ENCODE measurements at places on chromosomes 5 and 9.

GRCh38 chr9:87592554-87593358 is 95.1 kb downstream of the DAPK1 start:
- DNase-seq = no peak

DNA sequence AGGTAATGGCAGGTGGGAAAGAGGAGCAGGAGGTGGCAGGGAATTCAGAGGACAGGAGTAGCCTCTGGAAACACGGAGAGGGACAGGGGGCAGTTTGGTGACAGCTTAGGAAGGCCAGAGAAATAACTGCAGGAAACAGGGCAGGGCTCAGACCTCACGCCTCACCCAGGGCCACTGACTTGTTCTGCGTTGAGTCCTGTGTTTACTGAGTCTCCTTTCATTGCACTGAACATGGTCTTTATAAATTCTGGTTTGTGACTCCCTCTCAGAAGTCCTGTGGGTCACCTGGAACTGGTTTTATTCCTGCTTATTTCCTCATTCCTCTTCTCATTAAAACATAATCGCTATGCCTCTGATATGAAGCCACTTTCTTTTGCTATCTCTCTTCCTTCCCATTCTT is 55.2 kb upstream of the ZNF622 start:
- no peak for DNase-seq

DNA sequence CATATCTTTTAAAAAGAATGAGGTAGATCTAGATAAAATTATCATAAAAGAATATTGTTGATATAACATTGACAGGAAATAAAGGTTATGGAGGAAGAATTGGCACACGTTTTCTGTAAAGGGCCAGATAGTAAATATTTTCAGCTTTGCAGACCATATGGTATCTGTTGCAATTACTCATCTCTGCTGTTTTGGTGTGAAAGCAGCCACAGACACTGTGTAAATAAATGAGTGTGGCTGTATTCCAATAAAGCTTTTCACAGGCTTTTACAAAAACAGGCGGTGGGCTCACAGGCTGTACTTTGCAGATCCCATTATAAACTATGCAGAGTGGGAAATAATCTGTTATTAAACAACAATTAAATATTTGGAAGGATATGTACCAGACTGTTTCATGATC is 87.4 kb downstream of the SGCD start:
- no peak for DNase-seq

DNA sequence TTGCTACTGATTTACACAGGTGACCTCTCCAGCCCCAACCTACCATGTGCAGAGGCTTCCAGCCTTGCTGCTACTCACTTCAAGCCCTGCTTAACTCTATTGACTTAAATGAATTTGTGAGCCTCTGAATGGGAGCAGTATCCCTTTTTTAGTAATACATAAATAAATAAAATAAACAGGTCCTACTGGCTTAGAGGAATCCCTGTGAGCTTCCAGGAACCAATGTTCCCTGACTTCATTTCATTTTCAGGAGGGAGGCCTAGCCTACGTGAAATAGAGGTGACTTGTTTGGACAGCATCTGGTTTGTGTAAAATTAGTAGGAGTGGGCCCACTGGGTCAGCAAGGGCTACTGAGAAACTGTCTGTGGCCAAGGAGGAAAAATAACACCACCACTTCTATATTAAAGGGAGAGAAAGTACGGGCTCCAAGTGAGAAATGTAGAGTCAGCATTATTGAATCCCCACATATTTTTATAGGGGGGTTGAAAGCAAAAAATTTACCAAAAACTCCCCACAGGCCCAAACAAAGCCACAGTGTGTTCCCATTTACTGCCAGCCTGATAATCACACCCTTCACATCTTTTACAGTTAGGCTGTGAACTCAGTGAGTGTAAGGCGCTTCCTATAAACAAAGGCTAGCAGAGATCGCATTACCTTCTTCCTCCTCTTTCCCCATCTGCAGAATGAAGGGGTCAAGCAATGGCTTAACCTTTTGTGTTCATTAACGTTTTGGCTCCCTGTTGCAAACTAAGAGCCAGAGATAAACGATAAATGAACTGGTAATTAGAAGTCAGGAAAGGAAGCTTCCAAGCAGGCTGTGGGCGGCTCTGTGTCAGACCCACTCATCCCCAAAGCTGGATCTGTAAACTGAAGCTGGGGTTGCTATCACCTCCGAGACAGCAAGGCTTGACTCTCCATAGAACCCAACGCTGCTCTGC is 138.8 kb upstream of the LIFR start:
- no peak for DNase-seq

GRCh38 chr9:127128341-127129072 is 6.1 kb upstream of the ANGPTL2 start:
- no peak for DNase-seq

DNA sequence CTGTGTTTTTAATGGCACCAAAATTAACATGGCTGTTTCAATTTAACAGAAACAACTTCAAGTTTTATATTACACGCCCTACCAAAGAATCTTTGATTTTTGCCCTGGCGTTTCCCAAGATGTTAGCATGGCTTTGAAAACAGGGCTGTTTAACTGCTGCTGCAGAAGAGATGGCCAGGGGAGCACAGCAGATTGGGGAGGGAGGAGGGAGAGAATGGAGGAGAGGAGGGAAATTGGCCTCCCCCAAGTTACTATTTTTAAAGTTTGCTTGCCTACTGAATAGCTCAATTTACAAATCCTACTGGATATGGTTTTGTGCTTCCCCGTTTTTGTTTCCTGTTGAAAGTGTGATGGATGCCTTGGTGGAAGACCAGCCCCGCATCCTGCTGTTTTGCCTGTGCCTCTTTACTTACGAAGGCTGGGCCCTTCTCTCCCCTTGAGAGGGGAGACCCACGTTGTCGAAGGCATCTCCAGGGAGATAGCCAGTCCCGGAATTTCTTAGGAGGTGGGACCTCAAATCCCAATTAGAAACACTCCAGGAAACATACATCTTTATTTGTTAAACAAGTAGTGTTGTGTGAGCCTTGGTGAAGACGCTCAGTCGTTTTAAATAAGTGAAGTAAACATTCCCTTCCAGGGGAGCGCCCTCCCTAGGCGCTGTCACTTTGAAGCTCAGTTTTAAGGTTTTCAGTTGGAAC is 98.6 kb downstream of the AOPEP start:
- no peak for DNase-seq

DNA sequence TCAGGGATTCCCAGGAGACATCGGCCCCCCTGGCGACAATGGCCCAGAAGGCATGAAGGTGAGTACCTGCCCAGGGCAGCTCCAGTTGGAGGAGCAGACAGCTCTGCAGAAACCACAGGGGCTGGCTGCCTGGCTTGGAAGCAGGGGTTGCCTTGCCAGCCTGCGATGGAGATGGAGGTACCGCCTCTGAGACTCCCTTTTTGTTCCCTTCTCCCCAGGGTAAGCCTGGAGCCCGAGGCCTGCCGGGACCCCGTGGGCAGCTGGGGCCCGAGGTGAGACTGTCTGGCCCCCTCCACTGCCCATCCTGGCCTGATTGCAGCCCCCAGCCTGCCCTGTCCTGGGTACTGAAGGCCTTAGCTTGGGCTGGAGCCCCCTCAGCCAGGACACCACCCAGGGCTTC is 82.7 kb upstream of the ORM1 start:
- DNase-seq = no peak

Measured in activated T-cell treated with anti-CD3 and anti-CD28 coated beads for 48 hours (primary cell).